CD4-positive, alpha-beta T cell (primary cell): ENCODE measurements at places on chromosomes 16 and 17.
A peak's percentile ranks its signal among the peaks of the same experiment; 100 is the strongest.

DNA sequence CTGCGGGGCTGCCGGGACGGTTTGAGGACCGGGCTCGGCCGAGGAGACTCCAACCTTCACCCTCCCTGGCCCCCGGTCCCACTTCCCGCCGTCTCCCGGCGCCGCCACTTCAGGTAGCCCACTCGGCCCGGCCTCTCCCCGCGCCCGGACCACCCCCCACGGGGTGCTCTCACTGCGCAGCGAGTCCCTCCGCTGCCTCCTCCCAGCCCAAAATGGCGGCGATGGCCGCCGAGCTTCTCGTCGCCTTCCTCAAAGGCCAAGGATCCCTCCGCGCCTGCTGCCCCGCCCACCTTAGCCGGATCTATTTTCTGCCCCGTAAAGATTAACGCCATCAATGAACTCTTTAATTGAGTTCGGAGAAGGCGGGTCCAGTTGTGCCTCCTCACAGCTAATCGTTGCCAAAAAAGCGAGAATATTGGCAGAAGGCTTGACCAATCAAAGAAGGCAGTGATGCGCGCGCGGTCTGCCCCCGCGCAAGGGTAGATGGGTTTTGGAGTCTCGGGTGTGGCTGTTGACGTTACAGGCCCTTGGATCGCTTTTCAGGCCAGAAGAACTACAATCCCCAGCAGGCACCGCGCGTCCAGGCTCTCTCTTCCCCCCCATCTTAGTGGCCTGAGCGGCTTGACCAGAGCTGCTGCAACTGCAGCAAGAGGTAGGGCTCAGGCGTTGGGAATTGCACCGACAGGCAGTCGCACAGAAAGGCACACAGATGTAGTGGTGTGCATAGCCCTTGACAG lies at the start of gene HEXIM2:
HEXIM2 (plus strand) TSS at position 588 of the 737 bp plus-strand sequence. CDS start 919 bp downstream, outside the sequence.
- DNase-seq, result peak; percentile 99

GRCh38 chr16:1525871-1526607 lies 7.4 kb upstream of the TMEM204 start:
- DNase-seq, result peak; percentile 60

- DNase-seq, result no peak
These were observed 229.2 kb downstream of the STX8 start for GRCh38 chr17:9346296-9346926.

GRCh38 chr16:68064791-68065365 lies 20.3 kb upstream of the NFATC3 start:
- DNase-seq, result peak; percentile 60

GRCh38 chr16:88288303-88288702 lies 94.5 kb upstream of the ZNF469 start:
- DNase-seq, result no peak

- DNase-seq, result no peak
These were observed 75.1 kb downstream of the GRIN2A start for GRCh38 chr16:10107081-10107480.

DNA sequence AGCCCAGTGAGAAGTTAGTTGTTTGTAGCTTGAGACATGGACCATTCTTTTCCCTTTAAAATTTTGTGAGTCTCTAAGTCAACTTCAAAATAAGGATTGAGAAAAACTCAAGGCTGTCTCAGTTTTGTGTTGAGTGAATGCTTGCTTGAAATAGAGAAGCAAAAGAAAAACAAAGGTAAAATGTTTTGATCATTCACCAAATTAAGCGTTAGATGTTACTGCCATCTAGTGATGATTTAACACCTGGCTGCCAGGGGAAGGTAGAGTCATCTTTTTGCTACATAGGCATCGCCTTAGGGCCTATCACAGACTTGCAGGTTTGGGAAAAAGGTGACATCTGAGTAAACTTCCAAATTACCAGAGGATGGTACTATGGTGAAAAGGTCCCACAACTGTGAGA lies 74.4 kb downstream of the PCTP start:
- no peak for DNase-seq

GRCh38 chr16:50697881-50698767 lies 4.7 kb downstream of the NOD2 start:
- DNase-seq, result peak; percentile 78

GRCh38 chr16:54291656-54292487 lies 5.3 kb upstream of the IRX3 start:
- DNase-seq, result no peak

DNA sequence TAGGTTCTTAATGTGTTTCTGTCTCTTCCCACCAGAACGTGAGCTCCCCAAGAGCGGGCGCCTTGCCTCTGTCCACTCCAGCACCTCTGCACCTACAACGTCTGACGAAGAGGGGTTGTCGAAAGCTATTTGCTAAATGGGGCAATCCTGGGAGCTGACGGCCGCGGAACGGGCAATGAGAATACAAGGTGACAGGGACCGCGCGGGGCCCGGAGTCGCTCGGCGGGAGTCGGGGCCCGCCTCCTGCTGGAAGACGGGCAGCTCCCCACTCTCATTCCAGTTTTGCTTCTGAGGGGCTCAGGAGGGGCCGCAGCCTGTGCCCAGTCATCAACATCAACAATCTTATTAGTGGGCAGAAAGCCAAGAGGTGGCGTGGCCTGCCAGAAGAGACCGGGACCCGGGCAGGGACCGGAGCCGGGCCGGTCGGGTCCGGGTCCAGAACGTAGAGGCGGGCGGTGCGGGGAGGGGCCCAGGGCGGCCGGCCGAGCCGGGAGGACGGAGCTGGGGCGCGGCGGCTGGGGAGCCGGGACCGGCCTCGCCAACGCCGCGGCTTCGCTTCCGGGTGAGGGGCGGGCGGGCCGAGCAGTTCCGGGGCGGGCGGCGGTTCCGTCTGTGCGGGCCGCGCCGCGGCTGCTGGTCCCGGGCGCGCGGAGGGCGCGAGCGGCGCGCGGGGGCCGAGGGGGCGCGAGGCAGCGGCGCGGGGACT lies at the start of gene MOSMO:
MOSMO (plus strand) TSS at position 603 of the 706 bp plus-strand sequence. CDS start 191 bp downstream, outside the sequence.
- peak; percentile 38 for DNase-seq

- DNase-seq, result no peak
These were observed 71.9 kb upstream of the NOG start for GRCh38 chr17:56521414-56522141.

GRCh38 chr17:19725486-19725885 lies 9.1 kb upstream of the SLC47A2 start:
- DNase-seq, result no peak
